ENCODE measurements at places on chromosomes 16 and 17.

- no peak for DNase-seq
Measured at GRCh38 chr17:35467824-35468223, 19.3 kb upstream of the SLFN13 start.

DNA sequence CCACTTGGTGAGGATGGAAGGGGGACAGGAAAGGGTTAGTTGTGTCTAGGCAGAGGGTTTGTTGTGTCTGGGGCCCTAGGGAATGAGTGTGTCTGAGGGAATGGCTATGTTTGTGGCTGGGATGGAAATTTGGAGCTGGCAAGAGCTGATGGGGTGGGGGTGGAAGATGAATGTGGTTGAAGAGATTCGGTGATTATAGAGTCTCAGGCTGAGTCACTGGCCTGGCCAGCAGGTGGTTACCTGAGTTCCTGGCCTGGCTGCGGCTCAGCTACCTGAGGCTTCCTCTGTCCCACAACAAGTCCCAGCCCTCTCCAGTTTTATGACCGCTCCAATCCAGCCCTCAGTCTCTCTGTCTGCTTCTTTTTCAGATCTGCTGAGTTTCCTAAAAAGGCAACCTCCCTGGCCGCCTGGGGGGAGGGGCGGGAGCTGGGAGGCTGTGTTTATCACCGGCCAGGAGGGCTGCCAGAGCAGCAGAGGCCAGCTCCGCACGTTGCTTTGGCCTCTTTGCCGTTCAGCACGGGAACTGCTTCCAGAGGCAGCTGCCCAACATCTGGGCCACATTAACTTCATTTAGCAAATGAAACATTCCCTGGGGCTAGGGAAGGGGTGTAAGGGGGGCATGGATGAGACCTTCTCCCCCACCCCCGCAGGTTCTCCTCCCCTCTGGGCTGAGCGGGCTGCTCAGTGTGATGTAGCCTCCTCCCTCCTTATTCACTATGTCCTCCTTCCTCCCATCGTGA, 21.8 kb downstream of the ITGB3 start:
- DNase-seq = no peak

DNA sequence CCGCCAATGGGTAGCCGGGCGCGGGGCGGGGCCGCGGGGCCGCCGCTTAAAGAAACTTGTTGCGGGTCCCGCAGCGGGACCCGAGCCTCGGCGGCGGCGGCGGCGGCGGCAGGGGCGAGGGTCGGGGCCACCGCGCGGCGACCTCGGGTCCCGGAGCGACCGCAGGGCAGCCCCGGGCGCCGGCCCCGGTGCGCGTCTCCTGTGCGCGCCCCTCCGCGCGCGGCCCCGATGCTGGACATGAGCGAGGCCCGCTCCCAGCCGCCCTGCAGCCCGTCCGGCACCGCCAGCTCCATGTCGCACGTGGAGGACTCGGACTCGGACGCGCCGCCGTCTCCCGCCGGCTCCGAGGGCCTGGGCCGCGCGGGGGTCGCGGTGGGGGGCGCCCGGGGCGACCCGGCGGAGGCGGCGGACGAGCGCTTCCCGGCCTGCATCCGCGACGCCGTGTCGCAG, at the start of gene SOX8:
TSS of gene SOX8 (plus strand) at position 76 of the 450 bp plus-strand sequence. CDS start at position 229, 153 bp downstream.
- no peak for DNase-seq

DNA sequence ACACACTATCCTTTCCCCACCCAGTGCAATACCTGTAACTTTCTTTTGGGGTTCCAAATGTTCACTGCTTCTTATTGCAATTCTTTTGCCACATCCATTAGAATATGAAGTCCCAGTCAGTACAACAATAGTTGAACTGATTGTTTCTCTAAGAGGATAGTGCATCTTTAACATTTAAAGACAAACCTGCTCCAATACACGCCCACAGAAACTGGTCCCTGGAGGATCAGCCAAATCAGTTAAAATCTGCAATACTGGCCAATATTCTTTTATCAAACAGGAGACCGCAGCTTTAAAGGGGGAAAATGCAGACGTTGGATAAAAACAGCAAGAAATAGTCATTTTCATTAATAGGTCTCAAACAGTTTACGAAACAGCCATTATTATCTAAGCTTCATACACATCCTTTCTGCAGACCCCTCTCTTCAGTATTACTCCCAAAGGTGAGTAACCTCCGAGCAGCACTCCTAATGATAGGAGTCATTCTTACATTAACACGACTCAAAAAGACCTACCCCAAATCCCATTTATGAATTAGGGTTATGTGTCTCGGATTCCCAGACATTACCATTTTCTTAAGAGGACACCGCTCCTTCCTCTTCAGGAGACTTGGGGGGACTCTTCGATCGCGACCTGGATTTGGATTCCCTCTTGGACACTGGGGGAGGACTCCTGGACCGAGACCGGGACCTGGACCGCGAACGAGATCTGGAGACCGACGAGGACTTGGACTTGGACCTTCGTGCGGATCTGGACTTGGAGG, 1.4 kb downstream of the SRSF2 start:
- DNase-seq = no peak

Measured in NCI-H1092 treated with DMSO at 0.1 percent for 48 hours (cell line).